Stimulated activated CD8-positive, alpha-beta memory T cell treated with anti-CD3 and anti-CD28 coated beads, Interleukin-4, amount 100 ng/mL, for 1 hour (primary cell): ENCODE measurements at places on chromosomes 2 and 18.

DNA sequence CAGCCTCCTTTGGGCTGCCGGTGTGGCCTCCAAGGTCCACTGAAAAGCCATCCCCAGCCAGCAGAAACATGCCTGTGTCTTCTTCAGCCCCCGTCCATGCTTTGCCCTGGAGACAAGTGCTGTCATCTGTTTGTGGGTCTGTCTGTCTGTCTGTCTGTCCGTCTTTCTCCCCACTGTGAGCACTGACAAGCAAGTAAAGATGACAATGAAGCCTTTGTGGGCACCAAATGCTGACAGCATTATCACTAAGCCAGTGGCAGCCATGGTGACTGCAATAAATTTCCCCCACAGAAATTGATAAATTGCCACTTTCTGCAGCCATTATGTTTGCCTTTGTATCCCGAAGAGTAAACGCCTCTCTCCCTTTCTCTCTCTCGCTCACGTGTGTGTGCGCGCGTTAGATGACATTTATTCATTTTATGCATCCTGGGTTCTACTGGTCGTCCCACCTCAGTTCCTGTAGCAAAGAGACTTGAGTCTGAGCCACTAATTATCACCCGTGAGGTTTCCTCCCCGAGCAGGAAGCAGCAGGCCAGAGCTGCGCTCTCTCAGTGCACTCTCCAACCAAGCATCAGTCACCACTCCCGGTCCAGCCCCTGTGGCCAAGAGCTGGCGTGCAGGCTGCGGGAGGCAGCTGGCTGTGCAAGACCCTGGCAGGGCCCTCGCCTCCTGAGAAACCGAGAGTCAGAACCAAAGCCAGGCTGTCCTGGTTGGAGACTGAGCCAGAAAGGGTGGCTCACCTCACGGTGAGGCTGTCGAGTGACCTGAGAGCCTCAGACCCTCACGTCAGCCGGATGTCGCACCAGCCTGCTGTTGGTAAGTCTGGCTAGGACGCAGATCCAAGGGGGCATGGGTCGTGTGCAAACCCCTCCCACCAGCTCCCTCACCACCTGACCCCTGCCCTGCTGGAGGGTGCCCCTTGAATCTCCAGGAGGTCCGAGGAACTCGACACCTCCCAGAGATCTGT, 6.9 kb downstream of the STEAP3 start:
- DNase-seq, result no peak

DNA sequence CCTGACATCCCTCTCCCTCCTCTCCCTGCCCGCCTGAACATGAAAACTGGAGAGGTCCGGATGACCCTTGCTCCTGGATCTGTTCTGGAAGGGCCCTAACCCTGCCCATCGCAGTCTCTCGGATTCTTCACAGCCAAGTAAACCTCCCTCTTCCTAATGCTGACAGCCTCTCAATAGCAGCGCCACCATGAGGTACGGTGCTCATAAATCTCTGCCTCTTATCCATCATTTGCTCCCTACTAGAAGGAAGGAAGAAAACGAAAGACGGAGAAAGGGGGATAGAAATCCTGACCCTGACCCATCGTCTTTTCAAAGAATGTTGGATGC, 257.9 kb downstream of the BCL11A start:
- no peak for DNase-seq

DNA sequence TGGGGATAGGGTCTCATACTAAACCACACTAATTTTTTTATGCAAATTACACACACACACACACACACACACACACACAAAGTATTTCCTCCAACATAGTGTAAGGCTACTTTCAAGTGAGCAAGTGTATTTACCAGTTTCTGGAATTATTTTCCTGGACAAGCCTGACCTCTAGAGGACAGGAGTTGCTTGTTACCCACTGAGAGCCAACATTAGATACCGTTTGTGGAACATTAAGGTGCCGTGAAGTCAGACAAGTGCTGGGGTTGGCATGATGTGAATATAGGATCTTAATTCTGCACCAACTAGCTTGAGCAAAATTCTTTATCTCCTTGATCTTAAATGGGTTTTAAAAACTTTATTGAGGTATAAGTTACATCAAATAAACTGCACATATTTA, 39.3 kb upstream of the SERPINB2 start:
- no peak for DNase-seq

DNA sequence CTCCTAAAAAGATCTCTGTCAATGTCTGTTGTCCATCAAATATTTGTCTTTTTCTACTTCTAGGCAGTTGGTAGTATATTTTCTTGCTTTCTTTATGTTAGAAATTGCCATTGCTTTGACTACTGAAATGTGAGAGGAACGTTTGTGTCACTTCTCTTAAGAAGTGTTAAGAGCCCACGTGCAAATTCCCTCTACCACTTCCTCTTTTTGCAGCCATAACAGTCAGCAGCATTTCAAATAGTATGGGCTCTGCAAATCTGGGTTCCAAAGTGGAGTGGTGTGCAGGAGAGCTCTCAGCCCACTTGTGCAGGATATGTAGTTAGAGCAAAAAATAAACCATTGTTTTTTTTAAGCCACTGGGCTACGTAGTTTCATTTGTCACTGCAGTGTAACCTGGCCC, 314.0 kb downstream of the MEIS1 start:
- DNase-seq, result no peak
